ENCODE measurements at places on chromosomes 1 and 21. TPM values are rescaled to one million over a fixed set of nuclear protein-coding genes. Genes with fewer than 3 reads are reported as not detected.

- DNase-seq = no peak
- no peak overlapping the region for H3K27ac ChIP-seq
- no peaks in the 10 kb centered on the region for H3K36me3 ChIP-seq
- peaks cover 22% of the 10 kb centered on the region for H3K4me1 ChIP-seq
- no peak overlapping the region for H3K4me3 ChIP-seq
These were observed 196.3 kb downstream of the TTLL7 start for GRCh38 chr1:83802460-83803152.

GRCh38 chr1:152565115-152565514 is 1.5 kb downstream of the LCE3E start:
- no peaks in the 10 kb centered on the region for H3K27me3 ChIP-seq
- H3K27ac ChIP-seq = no peak overlapping the region
- no peak for DNase-seq
- no peaks in the 10 kb centered on the region for H3K4me1 ChIP-seq
- no peak overlapping the region for H3K4me3 ChIP-seq
- H3K36me3 ChIP-seq = no peaks in the 10 kb centered on the region

GRCh38 chr21:28581976-28582375 is 410.7 kb downstream of the LTN1 start:
- no peaks in the 10 kb centered on the region for H3K4me1 ChIP-seq
- no peak overlapping the region for H3K4me3 ChIP-seq
- H3K36me3 ChIP-seq = no peaks in the 10 kb centered on the region
- H3K27me3 ChIP-seq = no peaks in the 10 kb centered on the region
- DNase-seq = no peak
- H3K27ac ChIP-seq = no peak overlapping the region

DNA sequence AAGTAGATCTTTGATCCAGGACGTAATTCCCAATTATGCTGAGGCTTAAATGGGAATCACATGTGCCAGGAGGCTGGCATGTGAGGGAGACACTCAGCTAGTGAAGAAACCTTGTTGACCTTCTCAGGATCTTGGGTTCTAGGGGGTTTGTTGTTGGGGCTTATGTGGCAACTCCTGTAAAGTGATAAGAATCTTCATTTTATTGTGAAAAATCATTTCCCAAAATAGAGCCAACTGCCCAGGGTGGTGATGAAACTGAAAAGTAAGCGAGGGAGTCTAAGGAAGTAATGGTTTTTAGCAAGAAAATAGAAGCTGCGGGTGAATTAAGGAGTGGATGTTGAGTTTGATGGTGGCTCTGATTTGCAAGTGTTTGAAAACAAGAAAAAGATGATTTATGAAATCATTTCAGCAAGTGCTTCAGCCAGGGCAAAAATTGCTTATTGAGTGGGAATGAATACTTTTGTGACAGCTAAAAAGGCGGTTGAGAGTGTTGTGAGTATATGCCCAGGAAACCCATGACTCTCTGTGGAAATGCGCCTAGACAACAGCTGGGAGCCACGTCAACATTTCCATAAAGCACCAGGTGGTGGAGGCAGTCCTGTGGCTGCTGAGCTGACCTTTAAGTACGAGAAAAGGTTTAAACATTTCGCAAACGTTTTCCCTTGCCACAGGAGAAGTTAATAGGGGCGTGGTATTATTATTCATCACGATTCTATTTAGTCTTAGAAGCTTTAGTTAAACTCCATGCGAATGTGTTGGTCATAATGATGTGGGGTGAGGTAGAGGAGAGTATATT is 102.7 kb downstream of the HMGB4 start:
- no peak overlapping the region for H3K27ac ChIP-seq
- DNase-seq = no peak
- no peaks in the 10 kb centered on the region for H3K36me3 ChIP-seq
- no peak overlapping the region for H3K4me3 ChIP-seq

GRCh38 chr1:243254233-243254926 is 701 bp downstream of the CEP170 start:
- H3K4me1 ChIP-seq = peaks cover 84% of the 10 kb centered on the region
- no peaks in the 10 kb centered on the region for H3K27me3 ChIP-seq

- H3K36me3 ChIP-seq = no peaks in the 10 kb centered on the region
- H3K4me1 ChIP-seq = no peaks in the 10 kb centered on the region
- DNase-seq = no peak
- H3K4me3 ChIP-seq = no peak overlapping the region
- H3K27ac ChIP-seq = no peak overlapping the region
These were observed 97.0 kb upstream of the DPH5 start for GRCh38 chr1:101122452-101123166.

Gene SYT2
- not detected for total RNA-seq

GRCh38 chr1:110533230-110533629 is 14.3 kb upstream of the KCNA10 start:
- H3K4me3 ChIP-seq = no peak overlapping the region
- peaks cover 66% of the 10 kb centered on the region for H3K27me3 ChIP-seq
- DNase-seq = no peak
- H3K4me1 ChIP-seq = no peaks in the 10 kb centered on the region
- H3K27ac ChIP-seq = no peak overlapping the region

GRCh38 chr1:69733061-69733460 is 165.3 kb downstream of the LRRC7 start:
- DNase-seq = no peak
- H3K4me3 ChIP-seq = no peak overlapping the region
- H3K27me3 ChIP-seq = no peaks in the 10 kb centered on the region
- no peaks in the 10 kb centered on the region for H3K36me3 ChIP-seq
- H3K4me1 ChIP-seq = no peaks in the 10 kb centered on the region
- no peak overlapping the region for H3K27ac ChIP-seq

- H3K27me3 ChIP-seq = no peaks in the 10 kb centered on the region
- H3K27ac ChIP-seq = no peak overlapping the region
- DNase-seq = no peak
- no peaks in the 10 kb centered on the region for H3K4me1 ChIP-seq
These were observed 709.9 kb upstream of the ADGRL4 start for GRCh38 chr1:79716447-79716846.

GRCh38 chr1:221200464-221200863 is 321.2 kb downstream of the HLX start:
- no peak overlapping the region for H3K27ac ChIP-seq
- H3K27me3 ChIP-seq = no peaks in the 10 kb centered on the region
- no peak for DNase-seq
- no peak overlapping the region for H3K4me3 ChIP-seq
- H3K4me1 ChIP-seq = peaks cover 35% of the 10 kb centered on the region
- no peaks in the 10 kb centered on the region for H3K36me3 ChIP-seq

DNA sequence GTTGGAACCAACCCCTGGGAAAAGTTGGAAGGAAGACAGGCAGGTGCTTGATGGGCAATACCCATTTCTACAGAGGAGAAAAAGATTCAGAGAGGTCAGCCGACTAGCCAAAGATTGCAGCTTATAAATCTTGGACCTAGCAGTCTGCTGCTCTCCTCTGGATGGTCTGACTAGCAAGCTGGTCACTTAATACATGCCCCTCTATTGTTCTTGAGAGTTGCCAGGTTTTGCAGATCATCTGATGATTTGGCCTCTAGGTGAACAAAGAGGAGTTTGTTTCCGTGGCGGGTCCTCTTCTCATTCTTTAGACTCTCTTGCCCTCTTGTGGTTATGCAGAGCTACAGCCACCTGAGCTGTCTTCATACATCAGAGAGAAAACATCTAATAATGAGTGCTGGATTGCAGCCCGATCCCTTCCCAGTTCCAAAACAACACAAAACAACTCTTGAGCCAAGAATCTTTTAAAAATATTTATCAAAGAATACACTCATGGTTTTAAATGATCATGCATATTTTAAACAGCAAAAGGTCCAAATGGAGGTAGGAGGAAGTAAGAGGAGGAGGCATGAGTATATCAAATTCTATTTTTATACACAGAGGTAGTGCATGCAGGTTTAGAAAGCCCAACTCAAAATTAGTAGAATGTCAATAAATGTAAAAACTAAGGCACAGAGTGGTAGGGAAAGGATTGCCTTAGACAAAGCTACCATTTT is 115.7 kb downstream of the SLC30A10 start:
- peaks cover 13% of the 10 kb centered on the region for H3K4me1 ChIP-seq
- H3K36me3 ChIP-seq = no peaks in the 10 kb centered on the region
- H3K27ac ChIP-seq = no peak overlapping the region
- no peak overlapping the region for H3K4me3 ChIP-seq
- peaks cover 11% of the 10 kb centered on the region for H3K27me3 ChIP-seq

- no peaks in the 10 kb centered on the region for H3K36me3 ChIP-seq
- peaks cover 11% of the 10 kb centered on the region for H3K27me3 ChIP-seq
- H3K4me1 ChIP-seq = no peaks in the 10 kb centered on the region
- DNase-seq = no peak
- H3K4me3 ChIP-seq = no peak overlapping the region
These were observed 139.4 kb upstream of the CAMK1G start for GRCh38 chr1:209443975-209444651.

Gene WDR64
- not detected for total RNA-seq

DNA sequence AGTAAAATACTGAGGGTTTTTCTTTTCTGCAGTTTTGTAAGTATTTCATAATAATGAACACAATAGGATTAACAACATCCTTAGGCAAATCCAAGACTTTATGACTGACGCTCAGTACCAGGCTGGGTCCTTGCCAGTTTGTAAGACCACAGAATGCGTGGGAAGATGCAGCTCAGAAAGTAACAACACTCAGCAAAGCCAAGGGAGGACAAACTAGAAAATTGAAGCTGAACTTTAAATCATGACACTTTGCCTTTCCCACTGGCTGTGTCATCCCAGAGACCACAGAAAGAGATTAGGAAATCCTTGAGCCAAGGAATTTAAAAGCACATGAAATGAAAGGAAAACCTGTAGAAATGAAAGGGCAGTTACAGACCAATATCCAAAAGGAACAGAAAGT is 426.3 kb upstream of the CHRM3 start:
- no peak overlapping the region for H3K27ac ChIP-seq
- no peaks in the 10 kb centered on the region for H3K36me3 ChIP-seq
- no peaks in the 10 kb centered on the region for H3K27me3 ChIP-seq
- H3K4me1 ChIP-seq = no peaks in the 10 kb centered on the region
- H3K4me3 ChIP-seq = no peak overlapping the region
- DNase-seq = no peak

- H3K4me3 ChIP-seq = no peak overlapping the region
- no peak overlapping the region for H3K27ac ChIP-seq
- no peaks in the 10 kb centered on the region for H3K36me3 ChIP-seq
- no peaks in the 10 kb centered on the region for H3K27me3 ChIP-seq
These were observed 12.4 kb upstream of the GPR61 start for GRCh38 chr1:109527098-109527811.

Gene NOS1AP
- 6.2 TPM for total RNA-seq

DNA sequence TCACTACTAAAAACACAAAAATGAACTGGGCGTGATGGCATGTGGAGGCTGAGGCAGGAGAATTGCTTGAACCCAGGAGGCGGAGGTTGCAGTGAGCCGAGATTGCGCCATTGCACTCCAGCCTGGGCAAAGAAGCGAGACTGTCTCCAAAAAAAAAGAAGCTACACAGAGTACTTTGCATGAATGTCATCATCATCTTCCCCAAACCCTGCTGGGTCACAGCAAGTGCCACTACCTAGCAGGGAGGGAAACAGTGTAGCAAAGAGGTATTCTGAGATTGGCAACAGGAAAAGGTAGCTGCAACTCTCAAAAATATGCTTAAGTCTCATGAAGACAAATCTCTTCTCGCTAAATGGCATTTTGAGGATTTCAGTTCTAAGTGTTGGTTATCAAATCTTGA is 12.8 kb downstream of the NDC1 start:
- peaks cover 43% of the 10 kb centered on the region for H3K36me3 ChIP-seq
- H3K27ac ChIP-seq = no peak overlapping the region
- H3K27me3 ChIP-seq = no peaks in the 10 kb centered on the region
- H3K4me3 ChIP-seq = no peak overlapping the region
- DNase-seq = no peak
- H3K4me1 ChIP-seq = no peaks in the 10 kb centered on the region

GRCh38 chr1:26610781-26611180 is 81.2 kb downstream of the RPS6KA1 start:
- no peak overlapping the region for H3K27ac ChIP-seq
- no peak overlapping the region for H3K4me3 ChIP-seq
- DNase-seq = no peak
- H3K27me3 ChIP-seq = no peaks in the 10 kb centered on the region
- H3K36me3 ChIP-seq = no peaks in the 10 kb centered on the region

Gene PGBD5
- total RNA-seq = 10.6 TPM
